ENCODE measurements at places on chromosomes 4 and X. TPM values are rescaled to one million over a fixed set of nuclear protein-coding genes. Genes with fewer than 3 reads are reported as not detected.

TMEM271 gene
- not detected for total RNA-seq

SMARCAD1 gene
- total RNA-seq: 13.7 TPM

USP17L17 gene
- total RNA-seq: not detected

PPP2R2C gene
- total RNA-seq: 34.1 TPM

RNF150 gene
- 0.26 TPM for total RNA-seq

TRPC5OS gene
- total RNA-seq: not detected

GUCY1B1 gene
- total RNA-seq: 0.27 TPM

STBD1 gene
- total RNA-seq: 6.4 TPM

WDR44 gene
- 16.0 TPM for total RNA-seq

FRAS1 gene
- total RNA-seq: 3.1 TPM

RPS6KA6 gene
- 4.3 TPM for total RNA-seq

CLCN4 gene
- 3.2 TPM for total RNA-seq

BOD1L1 gene
- 18.7 TPM for total RNA-seq

GAGE2A gene
- total RNA-seq: not detected

TASL gene
- not detected for total RNA-seq

BMP3 gene
- total RNA-seq: not detected

TMEM131L gene
- total RNA-seq: 5.0 TPM

CT45A2 gene
- not detected for total RNA-seq

Measured in A549 treated with CpdA at 1 μM for 4 hours (cell line).